ENCODE measurements at places on chromosomes 2 and 18. TPM values are rescaled to one million over a fixed set of nuclear protein-coding genes. Genes with fewer than 3 reads are reported as not detected.

Gene CROCC2
- 0.13 TPM for total RNA-seq

Gene POTEC
- not detected for total RNA-seq

Gene ANKRD30B
- total RNA-seq, result not detected

Gene CD207
- 0.66 TPM for total RNA-seq

Gene SLC11A1
- total RNA-seq, result 37.6 TPM

Gene SERPINB11
- not detected for total RNA-seq

Gene TBR1
- total RNA-seq, result not detected

Gene MC5R
- total RNA-seq, result not detected

Gene ZNF892
- 6.2 TPM for total RNA-seq

Gene MOCOS
- total RNA-seq, result 5.8 TPM

Gene BCS1L
- total RNA-seq, result 43.3 TPM

Gene CCL20
- 2.7 TPM for total RNA-seq

Gene CHRND
- total RNA-seq, result not detected

Gene FSIP2
- 1.2 TPM for total RNA-seq

Gene PGAP1
- 10.1 TPM for total RNA-seq

Gene CPLX4
- not detected for total RNA-seq

Gene TUBA4B
- total RNA-seq, result 0.98 TPM

Gene ZSWIM2
- total RNA-seq, result not detected

Gene MROH2A
- not detected for total RNA-seq

Gene GPBAR1
- 3.2 TPM for total RNA-seq

Gene CHST9
- 9.8 TPM for total RNA-seq

Gene PFN4
- 0.79 TPM for total RNA-seq

Gene NXPH2
- 0.57 TPM for total RNA-seq

Gene ALLC
- total RNA-seq, result not detected

Gene FRZB
- total RNA-seq, result 12.9 TPM

Gene ASAP2
- total RNA-seq, result 54.8 TPM

Gene TEX44
- total RNA-seq, result not detected

Gene TRIM43B
- not detected for total RNA-seq

Gene TEKT4
- 0.16 TPM for total RNA-seq

All from kidney (tissue), 22 donors.